Uterine smooth muscle cell (primary cell): ENCODE measurements at places on chromosomes 5 and 9. TPM values are rescaled to one million over a fixed set of nuclear protein-coding genes. Genes with fewer than 3 reads are reported as not detected.

Gene MSX2
- total RNA-seq = 0.25 and 0.66 TPM in 2 replicates

Gene PCA3
- total RNA-seq = under 0.01 TPM in 2 replicates

Gene SH2D3C
- 0.11 and 0.25 TPM in 2 replicates for total RNA-seq

Gene DPYSL3
- 120 and 138 TPM in 2 replicates for total RNA-seq

Gene ARHGEF37
- total RNA-seq = 0.66 and 1.5 TPM in 2 replicates

Gene UBE2QL1
- total RNA-seq = 0.11 and 0.37 TPM in 2 replicates

Gene SLC6A7
- under 0.01 TPM in 1 of 2 replicates, not detected in the other for total RNA-seq

Gene DAPK1
- total RNA-seq = 0.37 and 0.44 TPM in 2 replicates

Gene DDX4
- not detected in 2 replicates for total RNA-seq

Gene HCN1
- under 0.01 TPM in 1 of 2 replicates, not detected in the other for total RNA-seq

Gene ZNF483
- 1.9 and 2.4 TPM in 2 replicates for total RNA-seq

Gene PPP3R2
- not detected in 2 replicates for total RNA-seq

Gene PCDHB6
- total RNA-seq = under 0.01 TPM in 2 replicates

Gene RNF183
- 0.37 TPM in 1 of 2 replicates, not detected in the other for total RNA-seq

Gene AK8
- 0.11 and 0.75 TPM in 2 replicates for total RNA-seq

Gene SLC6A3
- total RNA-seq = not detected in 2 replicates

Gene SMIM32
- not detected in 2 replicates for total RNA-seq

Gene TBC1D9B
- 48.7 and 57.0 TPM in 2 replicates for total RNA-seq

Gene TRIP13
- 15.0 and 86.3 TPM in 2 replicates for total RNA-seq

Gene KIF12
- total RNA-seq = not detected in 2 replicates

Gene HAVCR1
- not detected in 2 replicates for total RNA-seq

Gene COL15A1
- 23.9 and 104 TPM in 2 replicates for total RNA-seq

Gene OTULINL
- total RNA-seq = 3.4 and 6.8 TPM in 2 replicates

Gene IL13
- total RNA-seq = not detected in 2 replicates

Gene PCDHB7
- 0.11 and 0.12 TPM in 2 replicates for total RNA-seq

Gene LOX
- 22.4 and 58.0 TPM in 2 replicates for total RNA-seq

Gene ZFAND5
- 96.8 and 113 TPM in 2 replicates for total RNA-seq

Gene ISL1
- total RNA-seq = 2.6 and 5.9 TPM in 2 replicates

Gene DMXL1
- 36.7 and 46.4 TPM in 2 replicates for total RNA-seq

Gene EIF4E1B
- total RNA-seq = not detected in 2 replicates

Gene EIF4EBP3
- 0.77 and 1.1 TPM in 2 replicates for total RNA-seq

Gene NANS
- 131 and 154 TPM in 2 replicates for total RNA-seq

Gene PLEKHG4B
- total RNA-seq = under 0.01 TPM in 2 replicates

Gene BNC2
- 31.4 and 33.9 TPM in 2 replicates for total RNA-seq

Gene CXCL14
- 0.22 and 0.37 TPM in 2 replicates for total RNA-seq

Gene ACTBL2
- 0.11 and 0.12 TPM in 2 replicates for total RNA-seq

Gene UIMC1
- total RNA-seq = 31.9 and 38.0 TPM in 2 replicates

Gene INSL4
- not detected in 2 replicates for total RNA-seq

Gene FCN1
- not detected in 2 replicates for total RNA-seq

Gene PLAC8L1
- not detected in 2 replicates for total RNA-seq

Gene NUTM2F
- not detected in 2 replicates for total RNA-seq

Gene CDK7
- total RNA-seq = 59.5 and 59.7 TPM in 2 replicates

Gene DOLK
- total RNA-seq = 31.6 and 32.9 TPM in 2 replicates

Gene PCDHA1
- total RNA-seq = under 0.01 TPM in 2 replicates

Gene UBLCP1
- total RNA-seq = 13.5 and 15.2 TPM in 2 replicates

Gene BAAT
- total RNA-seq = under 0.01 TPM in 2 replicates

Gene TBCA
- 98.3 and 116 TPM in 2 replicates for total RNA-seq

Gene DNAH5
- total RNA-seq = 0.11 and 0.37 TPM in 2 replicates
